Fibroblast of upper back skin (primary cell): ENCODE measurements at places on chromosomes 7 and 10.

- DNase-seq, result no peak
Measured at GRCh38 chr10:49367600-49367999, 28.3 kb downstream of the DRGX start.

DNA sequence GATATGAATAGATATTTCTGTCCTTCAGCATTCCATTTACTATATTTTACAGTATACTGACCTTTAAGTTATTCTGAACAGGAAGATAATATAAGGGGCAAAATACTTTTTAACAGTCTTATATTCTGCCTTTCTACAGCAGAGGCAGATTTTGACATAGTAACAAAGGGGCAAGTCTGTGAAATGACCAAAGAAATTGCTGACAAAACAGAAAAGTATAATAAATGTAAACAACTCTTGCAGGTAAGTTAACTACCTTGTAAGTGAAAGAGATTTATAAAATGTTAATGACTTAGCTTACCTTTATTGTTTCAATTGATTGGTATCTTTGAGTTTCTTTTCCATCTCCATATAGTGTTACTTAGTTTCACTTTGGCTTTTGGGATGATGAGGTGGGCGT is 56.0 kb downstream of the TAX1BP1 start:
- DNase-seq, result no peak

- DNase-seq, result no peak
Measured at GRCh38 chr10:93060887-93061593, 442 bp downstream of the CYP26C1 start.

DNA sequence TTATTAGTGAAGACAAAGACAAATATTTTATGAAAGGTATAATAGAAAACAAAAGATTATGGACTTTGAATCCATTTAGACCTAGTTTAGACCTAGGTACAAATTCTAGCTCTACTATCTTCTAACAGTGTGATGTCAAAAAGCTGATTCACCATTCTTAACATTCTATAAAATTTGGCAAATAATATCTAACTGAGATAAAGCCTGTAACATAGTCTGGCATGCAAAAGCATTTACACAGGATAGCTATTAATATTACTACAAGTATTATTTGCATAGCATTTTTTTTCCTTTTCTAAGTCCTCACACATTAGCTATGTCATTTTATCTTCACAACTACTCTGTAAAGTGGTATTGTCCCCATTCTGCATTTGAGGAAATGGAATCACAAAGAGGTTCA is 179.6 kb upstream of the LRRTM3 start:
- DNase-seq, result peak; percentile 59

- no peak for DNase-seq
Measured at GRCh38 chr7:159031750-159032149, 112.9 kb downstream of the VIPR2 start.
